ENCODE measurements at places on chromosomes 7 and 10.

- DNase-seq, result no peak
These were observed 251.1 kb upstream of the SHH start for GRCh38 chr7:156063241-156063810.

DNA sequence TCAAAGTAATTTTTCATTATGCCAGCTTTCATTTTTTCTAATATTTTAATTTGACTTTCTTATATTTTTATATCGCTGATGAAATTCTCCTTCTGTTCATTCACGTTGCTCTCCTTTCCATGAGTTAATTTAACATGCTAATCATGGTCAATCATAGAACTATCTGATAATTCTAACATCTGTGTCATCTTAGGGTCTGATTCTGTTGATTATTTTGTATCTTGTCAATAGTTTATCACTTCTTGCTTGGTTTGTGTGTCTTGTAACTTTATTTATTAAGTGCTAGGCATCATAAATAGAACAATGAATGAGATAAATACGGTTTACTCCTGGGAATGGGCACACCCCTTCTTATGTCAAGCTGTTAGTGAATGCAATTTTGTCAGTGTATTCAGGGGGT lies 11.0 kb downstream of the TCERG1L start:
- no peak for DNase-seq

- DNase-seq, result no peak
These were observed 7.3 kb upstream of the ASB4 start for GRCh38 chr7:95478272-95479037.

DNA sequence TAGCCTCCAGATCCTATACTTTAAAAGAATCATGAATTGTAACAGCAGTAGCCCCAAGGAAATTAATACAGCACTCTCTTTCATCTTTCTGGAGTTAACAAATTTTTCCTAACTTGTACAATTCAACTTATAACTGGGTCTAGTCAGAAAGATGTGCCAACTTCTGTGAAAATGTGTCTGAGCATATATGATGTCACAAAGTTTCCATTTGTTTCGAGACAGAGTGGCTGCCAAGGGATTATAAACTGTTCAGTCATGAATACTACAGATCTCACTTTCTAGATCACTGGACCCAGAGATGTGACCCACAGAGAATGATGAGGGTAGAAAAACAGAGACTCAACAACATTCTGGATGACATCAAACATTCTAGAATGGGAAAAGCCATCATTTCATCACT lies 249.2 kb upstream of the PHF14 start:
- DNase-seq, result no peak

DNA sequence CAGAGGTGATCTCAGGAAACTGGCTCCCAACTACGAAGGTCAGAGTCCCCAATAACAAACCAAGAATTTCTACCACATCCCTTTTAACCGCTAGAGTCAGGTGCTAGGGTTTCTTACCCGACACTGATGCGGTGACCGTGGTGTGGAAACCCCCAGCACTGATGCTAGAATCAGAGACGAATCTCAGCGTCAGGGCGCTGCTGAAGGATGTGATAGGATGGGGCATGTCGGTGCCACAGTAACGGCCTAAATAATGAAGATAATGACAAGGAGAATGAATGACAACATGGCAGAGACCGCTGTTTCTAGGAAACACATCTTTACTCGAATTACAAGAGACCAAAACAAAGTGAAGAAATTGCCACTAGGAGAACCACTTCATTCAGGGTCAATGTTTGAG lies 131.1 kb upstream of the RSU1 start:
- no peak for DNase-seq

Measured in NCI-H1694 (cell line).